ENCODE measurements at places on chromosomes 7 and 10. TPM values are rescaled to one million over a fixed set of nuclear protein-coding genes. Genes with fewer than 3 reads are reported as not detected.

DNA sequence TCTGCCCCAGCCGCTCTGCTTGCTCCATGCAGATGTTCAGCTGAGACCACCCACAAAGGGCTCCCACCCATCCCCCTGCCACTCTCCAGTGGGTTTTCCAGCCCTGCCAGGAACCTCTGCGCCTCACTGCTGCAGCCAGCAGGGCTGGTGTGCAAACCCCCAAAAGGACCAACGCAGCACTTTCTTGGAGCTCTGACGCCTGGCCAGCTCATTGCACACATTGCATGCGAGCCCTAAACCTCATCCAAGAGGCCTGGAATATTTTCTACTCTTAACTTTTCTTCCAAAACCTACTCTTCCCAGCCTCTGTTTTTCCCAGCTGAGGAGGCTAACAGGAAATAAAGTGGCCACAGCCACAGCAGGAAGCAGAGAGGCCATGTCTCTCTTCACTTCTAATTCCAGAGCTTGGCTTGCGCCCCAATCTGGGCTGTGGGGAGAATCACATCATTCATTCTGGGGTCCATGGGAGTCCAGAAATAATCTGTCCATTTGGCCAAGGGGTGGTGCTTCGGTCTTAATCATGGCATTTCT is 4.6 kb upstream of the FAM170B start:
- no peak for DNase-seq
- no peaks in the 10 kb centered on the region for H3K27me3 ChIP-seq
- no peaks in the 10 kb centered on the region for H3K36me3 ChIP-seq
- H3K4me1 ChIP-seq, result no peaks in the 10 kb centered on the region
- H3K4me3 ChIP-seq, result no peak overlapping the region

DNA sequence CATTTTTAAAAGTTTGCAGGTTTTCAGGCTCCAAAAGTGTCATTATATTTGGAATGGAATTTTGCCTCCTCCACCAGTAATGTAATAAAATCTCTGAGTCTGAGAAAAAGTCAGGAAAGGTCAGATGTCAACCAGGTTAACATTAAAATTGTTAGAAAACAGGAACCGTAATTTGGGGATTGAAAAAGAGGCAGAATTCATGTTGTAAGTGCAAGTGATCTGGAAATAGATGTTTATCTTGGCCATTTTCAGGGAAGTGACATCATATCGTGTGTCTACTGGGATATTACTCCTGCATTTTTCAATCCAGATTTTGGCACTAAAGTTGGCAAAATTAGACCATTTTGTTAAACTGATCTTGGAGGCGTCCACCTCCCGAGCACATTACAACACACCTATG is 428.5 kb upstream of the MGMT start:
- H3K4me3 ChIP-seq, result no peak overlapping the region
- no peaks in the 10 kb centered on the region for H3K27me3 ChIP-seq
- H3K4me1 ChIP-seq, result peaks cover 74% of the 10 kb centered on the region

GRCh38 chr7:28686418-28686800 is 271.7 kb downstream of the TRIL start:
- peaks cover 22% of the 10 kb centered on the region for H3K4me1 ChIP-seq
- peak overlapping the region; percentile 93 for H3K27ac ChIP-seq
- peak overlapping the region; percentile 61 for H3K4me3 ChIP-seq
- no peaks in the 10 kb centered on the region for H3K36me3 ChIP-seq

The TWIST1 gene
- 41.6 TPM for total RNA-seq

The CPED1 gene
- not detected for total RNA-seq
